Astrocyte of the cerebellum (primary cell): ENCODE measurements at places on chromosomes 7 and 10.

- DNase-seq, result no peak
Observed at GRCh38 chr10:6164271-6165095, 38.2 kb upstream of the PFKFB3 start.

DNA sequence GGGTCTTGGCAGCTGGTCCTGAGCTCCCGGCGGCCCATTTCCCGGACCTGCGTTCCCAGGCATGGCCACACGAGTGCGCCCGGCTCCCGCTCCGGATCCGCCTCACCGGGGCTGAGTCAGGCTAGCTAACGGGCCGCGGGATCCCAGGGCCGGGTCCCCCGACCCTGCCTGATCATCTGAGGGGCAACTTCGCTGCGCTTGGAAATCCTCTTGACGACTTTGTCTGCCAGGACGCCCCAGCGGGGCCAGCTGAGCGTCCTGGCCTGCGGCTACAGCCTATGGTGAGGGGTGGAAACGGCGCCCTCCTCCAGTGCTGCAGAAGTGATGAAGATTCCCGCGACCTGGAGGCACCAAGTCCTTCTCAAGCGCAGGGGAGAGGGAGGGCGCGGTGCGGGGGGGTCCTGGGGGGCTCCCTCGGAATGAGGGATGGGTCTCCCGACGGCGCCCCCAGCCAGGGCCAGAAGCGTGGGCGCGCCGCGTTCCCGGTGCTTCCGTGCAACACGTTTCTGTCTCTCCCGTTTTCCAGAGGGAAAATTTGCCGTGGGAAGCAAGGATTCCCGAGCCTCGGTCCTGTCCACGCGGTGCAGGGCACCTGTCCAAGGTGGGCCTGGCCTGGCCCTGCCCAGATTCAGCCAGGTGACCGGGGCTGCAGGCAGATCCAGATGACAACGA, 212.4 kb downstream of the CCSER2 start:
- peak; percentile 24 for DNase-seq

DNA sequence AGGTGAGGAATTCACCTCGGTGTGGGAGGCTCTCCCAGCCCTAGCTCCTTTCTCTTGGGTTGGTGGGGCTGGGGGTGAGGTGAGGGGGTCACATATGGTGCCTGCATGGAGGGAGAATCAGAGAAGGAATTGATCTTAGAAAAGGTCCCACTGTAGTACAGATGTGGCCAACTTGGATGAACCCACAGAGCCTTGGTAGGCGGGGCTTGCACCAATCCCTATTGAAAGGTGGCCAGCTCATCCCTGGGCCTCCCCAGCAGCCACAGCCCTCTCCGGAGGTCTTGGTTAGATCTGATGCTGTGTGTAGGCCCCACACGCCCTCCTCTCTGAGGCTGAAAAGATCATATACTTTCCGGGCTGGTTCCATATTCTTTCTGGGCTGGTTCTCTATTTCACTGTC, 19.0 kb downstream of the HKDC1 start:
- no peak for DNase-seq

DNA sequence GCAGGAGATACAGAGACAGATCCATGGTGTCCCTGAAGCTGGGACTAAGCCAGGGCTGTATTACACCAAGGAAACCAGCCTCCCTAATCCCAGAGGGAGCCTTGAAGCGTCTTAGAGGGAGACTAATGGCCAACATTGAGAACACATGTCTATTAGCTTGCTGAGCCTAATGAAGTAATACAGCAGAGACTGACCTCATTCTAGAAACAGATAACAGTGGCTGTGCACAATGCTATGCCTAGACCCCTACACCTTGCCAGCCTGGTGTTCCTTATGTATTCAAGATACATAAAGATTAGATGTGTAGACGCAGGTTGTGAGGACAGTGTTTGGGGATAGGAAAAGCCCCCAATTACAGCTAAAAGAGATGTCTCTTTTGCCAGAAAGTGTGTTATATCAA, 19.1 kb downstream of the GRM8 start:
- DNase-seq, result no peak

- no peak for DNase-seq
Observed at GRCh38 chr7:1787681-1788235, 117.7 kb downstream of the ELFN1 start.

- DNase-seq, result no peak
Observed at GRCh38 chr10:23263441-23264164, 71.5 kb downstream of the PTF1A start.

DNA sequence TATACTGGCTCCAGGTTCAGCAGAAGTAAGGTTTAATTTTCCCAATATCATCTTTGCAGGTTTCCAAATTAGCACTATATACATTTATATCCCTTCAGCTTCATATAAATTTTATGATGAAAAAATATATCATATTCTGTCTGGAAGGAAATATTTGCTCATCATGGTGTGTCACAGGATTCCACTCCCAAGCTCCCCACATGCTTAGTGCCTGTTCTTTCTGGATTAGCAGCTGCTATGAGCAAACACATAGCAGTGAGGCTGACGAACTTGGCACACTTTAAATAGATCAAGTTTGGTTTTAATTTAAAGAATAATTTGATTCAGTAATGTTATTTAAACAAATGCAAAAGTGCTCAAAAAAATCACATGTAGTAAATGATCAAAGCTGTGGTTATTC, 251.9 kb downstream of the AGMO start:
- no peak for DNase-seq

GRCh38 chr7:26843705-26844104, 20.7 kb downstream of the SKAP2 start:
- DNase-seq, result no peak

DNA sequence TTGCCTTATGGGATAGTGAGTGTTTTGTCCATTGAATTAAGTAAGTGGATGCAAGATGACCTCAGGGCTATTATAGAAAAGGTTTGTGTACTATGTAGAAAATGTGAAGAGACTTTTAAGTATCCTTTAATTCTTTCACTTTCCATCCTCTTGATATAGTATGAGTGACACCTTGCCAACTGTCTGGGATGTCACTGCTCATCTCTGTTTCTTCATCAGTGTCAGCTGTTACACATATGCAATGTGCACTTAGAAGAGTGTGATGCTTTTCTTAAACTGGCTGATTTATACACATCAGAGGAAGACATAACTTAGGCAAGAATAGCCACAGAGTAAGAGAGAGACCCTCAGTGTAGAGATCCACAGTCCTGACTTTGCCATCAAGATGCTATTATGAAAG, 8.7 kb upstream of the ACTA2 start:
- DNase-seq, result no peak

DNA sequence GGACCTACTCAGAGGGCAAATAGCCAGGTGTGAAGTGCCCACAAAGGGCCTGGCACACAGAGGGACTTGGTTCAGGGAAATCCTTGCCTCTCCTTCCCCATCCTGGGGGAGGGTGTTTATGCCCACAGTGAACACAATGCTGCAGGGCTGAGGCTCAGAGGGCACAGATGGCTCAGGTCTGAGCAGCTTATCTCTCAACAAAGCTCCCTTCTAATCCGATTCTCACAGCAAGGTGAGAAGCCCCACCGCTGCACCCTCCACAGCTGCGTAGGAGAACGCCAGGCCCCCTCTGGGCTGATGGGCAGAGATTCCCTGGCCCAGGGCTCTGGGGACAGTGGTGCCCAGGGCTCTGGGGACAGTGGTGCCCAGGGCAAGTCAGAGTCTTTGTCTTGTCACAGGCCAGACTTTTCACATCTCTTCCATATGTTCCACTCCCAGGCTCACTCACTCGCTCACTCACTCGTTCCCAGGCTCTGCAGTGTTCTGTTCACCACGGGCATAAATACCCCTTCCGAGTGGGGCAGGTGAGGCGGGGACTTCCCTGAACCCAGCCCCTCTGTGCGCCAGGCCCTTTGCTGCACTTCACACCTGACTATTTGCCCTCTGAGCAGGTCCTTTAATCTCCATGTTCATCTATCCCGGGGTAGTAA, 8.7 kb upstream of the CDHR1 start:
- no peak for DNase-seq

GRCh38 chr10:48612236-48612943, 7.5 kb upstream of the ARHGAP22 start:
- DNase-seq, result no peak
